ENCODE measurements at places on chromosomes 7 and 10.

DNA sequence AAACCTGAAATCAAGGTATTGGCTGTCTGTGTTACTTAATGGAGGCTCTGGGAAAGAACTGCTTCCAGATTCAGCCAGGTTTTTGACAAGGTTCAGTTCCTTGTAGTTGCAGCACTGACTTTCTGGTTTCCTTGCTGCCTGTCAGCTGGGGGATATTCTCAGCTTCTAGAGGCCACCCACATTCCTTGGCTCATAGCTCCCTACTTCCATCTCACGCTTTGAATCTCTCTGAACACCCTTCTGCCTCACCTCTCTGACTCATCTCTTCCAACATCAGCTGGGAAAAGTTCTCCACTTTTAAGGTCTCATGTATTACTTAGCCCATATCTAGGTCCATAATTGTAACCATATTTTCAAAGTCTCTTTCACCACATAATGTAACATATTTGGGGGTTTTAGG, 22.9 kb upstream of the GPR22 start:
- DNase-seq, result no peak

DNA sequence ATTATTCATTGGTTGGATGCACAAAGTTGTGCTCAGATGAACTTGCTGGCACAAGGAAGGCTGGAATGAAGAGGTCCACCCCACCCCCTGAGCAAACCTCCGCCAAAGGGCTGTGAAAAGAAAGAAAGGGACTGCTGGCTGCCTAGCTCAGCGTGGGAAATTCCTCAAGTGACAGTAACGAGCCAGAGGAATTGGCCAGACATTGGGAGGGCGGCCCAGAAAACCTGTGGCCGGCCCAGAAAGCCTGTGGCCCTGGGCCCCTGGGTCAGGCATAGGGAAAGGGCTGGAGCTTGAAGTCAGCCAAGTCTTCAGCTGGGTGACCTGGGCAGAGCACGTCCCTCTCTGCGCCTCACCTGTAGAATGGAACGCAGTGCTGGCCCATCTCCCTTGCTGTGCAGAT, 30.6 kb upstream of the CTBP2 start:
- DNase-seq, result no peak

- no peak for DNase-seq
Measured at GRCh38 chr7:39749717-39750116, 126.3 kb downstream of the RALA start.

DNA sequence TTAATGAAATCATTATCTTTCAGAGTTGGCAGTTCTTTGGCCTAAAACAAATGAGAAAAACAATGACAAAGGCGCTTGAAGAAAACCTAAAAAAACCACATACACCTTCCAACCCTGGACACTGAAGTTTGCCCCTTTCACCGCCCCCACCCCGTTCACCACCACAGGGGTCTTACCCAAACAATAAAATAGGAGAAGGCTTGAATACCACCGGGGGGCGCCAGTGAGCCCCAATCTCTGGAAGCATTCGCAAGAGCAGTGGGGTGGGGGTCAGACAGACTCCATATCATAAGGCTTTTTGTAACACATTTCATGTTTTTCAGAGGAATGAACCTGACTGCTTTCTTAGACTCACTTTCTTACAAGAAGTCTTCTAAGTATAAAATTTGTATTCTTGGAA, 163.6 kb downstream of the PIP4K2A start:
- peak; percentile 10 for DNase-seq

DNA sequence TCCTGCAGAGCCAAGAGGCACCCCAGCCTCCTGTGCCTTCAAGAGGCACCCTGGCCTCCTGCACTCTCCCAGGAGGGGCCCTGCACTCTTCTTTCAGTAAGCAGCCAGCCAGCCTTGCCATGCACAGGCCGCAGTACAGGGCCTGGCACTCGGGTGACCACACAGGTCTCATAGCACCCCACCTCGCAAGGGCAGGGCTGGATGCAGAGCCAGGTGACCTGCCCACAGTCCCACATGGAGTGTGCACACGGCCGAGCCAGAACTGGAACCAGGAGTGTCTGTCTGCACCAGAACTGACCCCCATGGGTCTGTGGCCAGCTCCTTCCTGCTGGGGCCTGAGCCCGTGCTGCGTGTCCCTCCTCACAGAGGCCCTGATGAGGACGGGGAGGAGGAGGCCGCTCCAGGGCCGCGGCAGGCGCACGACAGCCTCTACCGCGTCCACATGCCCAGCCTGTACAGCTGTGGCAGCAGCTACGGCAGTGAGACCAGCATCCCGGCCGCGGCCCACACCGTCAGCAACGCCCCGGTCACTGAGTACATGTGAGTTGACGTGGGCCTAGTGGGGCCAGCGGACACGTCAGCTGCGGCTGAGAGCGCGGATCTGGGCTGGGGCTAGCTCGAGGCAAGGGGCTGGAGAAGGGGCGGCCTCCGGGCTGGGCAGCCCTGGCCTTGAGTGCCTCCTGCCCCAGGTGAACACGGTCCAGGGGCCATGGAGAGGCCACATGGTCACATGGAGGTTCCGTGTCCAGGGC, 26.3 kb downstream of the TTYH3 start:
- no peak for DNase-seq

GRCh38 chr7:1096156-1097119, 8.5 kb downstream of the GPER1 start:
- DNase-seq, result no peak

DNA sequence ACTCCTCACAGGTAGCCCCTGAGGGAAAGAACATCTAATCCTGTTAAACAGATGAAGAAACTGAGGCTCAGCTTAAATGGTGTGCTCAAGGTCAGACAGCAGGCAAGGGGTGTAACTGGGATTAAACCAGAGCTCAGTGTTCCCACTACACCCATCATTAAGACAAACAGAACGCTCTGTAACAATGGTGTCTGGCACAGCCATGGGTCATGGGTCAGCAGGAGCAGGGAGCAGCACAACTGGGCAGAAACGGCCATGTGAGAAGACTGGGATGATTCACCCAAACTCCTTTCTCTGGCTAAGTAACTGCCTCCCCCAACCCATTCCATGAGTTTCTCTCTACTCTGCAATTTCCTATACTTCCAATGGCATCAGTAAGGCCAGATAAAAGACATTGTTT, 85.5 kb upstream of the PDE1C start:
- DNase-seq, result no peak

DNA sequence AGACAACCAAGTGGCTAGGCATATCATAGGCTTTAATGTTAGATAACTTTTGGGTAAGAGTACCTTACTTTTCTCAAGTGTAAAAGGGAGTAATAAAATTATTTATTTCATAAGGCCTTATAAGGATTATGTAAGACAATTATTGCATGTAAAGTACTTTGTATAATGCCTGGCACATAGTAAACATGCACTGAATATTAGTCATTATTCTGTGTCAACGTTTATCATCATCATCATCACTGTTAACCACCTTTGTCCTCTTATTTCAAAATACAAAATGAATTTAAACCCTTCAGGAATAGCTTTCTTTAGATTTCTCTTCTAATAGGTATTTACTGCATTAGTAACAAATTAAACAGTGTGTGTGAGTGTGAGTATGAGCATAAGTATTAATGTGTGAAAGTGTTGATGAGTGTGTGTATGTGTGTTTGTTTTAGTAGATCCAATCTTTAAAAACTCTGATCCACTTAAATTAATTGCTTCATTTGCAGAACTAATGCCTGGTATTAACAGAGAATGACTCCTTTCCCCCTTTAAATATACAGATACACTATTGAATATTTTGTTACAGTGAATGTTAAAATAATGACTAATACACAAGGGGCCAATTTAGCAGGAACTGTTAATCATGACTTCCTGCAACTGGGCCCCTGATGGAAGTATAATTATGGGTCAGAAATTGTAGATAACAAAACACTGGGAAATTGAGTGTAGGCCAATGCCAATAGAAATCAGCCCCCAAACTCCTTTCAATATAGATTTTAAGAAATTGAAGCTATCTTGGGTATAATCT, 213.3 kb upstream of the FZD8 start:
- DNase-seq, result no peak

All from activated gamma-delta T cell (primary cell).